ENCODE measurements at places on chromosomes 7 and 10.

GRCh38 chr10:130454543-130455000 is 318.4 kb downstream of the GLRX3 start:
- no peak for DNase-seq

GRCh38 chr10:75223507-75223906 is 12.2 kb downstream of the COMTD1 start:
- no peak for DNase-seq

DNA sequence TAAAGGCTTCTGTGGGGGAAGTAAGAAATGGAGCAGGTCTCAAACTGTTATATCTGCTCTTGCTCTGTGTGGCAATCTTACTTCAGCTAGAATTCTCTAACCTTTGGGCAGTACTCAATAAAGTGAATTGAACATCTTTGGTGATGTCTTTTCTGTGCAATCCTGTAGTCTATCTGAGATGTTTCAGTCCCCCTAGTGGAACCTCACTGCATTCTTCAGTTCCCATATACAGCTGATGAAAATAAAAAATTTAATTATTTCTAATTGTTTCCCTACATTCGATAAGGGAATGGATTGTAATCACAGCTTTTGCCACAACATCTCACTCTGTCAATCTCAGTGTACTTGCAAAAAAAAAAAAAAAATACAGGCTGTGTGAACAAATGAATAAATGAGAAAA is 522.6 kb downstream of the DNAJB9 start:
- DNase-seq = no peak

- DNase-seq = no peak
Measured at GRCh38 chr10:22959950-22960349, 32.1 kb downstream of the ARMC3 start.

DNA sequence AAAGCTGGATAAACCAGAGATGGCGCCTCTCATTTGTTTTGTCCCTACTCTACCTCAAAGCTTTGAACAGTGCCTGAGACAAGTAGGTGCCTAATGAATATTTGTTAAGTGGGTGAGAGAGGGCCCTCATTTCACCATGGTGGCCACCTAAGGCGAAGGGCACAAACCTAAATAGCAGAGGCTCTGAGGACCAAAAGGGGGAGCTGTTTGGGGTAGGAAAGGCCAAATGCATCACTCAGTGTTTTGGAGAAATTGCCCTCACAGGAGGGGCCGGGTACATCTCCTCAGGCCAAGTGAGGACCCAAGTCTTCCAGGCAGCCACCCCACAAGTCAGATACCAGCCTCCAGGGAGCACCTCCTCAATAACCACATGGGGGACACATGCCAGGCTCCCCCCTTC is 14.0 kb downstream of the IMPDH1 start:
- no peak for DNase-seq

GRCh38 chr7:128097211-128097731 is 66.0 kb upstream of the LRRC4 start:
- no peak for DNase-seq
